Inflammatory macrophage (primary cell): ENCODE measurements at places on chromosomes 2 and 18.

DNA sequence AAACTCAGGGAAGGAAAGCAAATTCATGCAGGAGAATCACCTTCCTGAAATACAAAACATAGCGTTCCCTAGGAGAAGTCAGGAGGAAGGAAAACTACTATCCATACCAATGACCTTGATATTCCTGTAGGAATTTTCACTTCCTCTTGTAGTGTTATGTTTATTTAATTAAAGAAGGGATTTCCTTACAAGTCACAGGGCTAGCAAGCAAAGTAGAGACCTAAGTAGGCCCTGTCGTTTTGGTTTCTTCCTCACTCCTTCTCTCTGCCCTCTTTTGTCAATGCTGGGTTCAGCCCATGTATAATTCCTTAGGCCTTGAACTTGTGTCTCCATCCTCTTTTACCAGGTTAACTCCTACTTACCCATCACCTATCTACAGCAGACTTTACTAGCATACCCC, 435.2 kb upstream of the LRATD1 start:
- no peak for DNase-seq

DNA sequence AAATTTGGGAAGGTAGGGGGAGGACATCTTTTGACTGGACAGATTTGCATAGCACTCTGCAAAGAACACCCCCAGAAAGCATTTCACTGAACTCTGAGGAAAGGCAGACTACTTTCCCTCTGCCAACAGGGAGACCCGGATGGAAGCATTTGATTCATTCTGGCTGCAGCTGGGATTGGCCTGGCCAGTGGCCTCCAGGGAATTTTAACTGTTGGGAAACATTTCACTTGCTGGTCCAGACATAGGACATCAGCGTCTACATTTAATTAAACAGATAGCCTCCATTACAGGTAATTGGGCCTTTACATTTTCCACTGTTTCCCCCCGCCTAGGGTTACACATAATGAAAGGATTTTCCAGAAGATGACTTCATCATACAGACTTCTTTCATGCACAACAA, 92.8 kb downstream of the MARCHF4 start:
- DNase-seq = no peak

DNA sequence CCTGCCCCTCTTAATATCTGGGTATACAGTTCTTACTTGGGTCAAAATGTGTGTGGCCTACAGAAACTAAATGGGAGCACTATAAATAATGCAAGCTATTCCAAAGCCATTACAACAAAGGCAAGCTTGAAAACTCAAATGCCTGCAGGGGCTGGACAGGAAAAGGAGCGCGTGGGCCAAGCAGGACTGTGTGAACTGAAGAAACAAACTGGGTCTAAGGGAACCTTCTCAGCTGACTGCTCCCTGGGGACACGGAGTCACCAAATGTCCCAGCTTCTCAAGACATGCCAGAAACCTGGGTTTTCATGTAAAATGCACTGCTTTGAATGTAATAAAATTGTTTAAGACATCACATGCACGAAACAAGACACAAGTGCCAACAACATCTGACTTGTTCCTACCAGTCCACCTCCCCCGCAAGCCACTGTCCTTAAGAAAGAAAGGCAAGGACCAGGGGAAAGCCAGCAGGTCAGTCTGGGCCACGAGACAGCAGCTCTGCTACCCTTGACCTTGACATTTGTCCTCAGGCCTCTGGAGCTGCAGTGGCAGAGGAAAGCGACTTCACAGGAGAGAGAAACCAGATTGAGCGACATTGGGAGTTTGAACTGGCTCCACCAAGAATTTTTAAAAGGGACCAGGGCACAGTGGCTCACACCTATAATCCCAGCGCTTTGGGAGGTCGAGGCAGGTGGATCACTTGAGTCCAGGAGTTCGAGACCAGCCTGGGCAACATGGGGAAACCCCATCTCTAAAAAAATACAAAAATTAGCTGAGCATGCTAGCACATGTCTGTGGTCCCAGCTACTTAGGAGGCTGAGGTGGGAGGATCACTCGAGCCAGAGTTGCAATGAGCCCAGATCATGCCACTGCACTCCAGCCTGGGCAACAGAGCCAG, 89.7 kb upstream of the SH3BP4 start:
- no peak for DNase-seq

GRCh38 chr2:152200565-152201465, 25.3 kb upstream of the STAM2 start:
- peak; percentile 79 for DNase-seq

DNA sequence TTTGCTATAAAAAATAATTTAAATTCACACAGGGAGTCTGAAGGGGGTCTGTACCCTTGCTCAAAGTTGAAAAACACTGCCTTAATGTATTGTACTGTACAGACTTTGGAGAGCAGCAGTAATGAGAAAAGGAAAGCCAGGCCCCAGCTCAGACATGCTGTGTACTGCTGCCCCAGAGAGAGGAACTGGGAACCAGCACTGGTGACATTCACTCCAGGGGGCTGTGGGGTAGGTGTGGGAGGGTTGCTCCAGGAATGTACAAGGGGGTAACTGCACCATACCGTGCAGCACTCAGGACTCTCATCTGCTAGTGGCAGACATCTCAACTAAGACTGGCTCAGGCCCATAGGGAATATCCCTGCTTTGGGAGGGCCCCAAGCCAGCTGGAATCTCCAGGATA, 146.0 kb upstream of the RMP24 start:
- no peak for DNase-seq

- no peak for DNase-seq
Observed at GRCh38 chr2:193946806-193947205, 1710.2 kb upstream of the SLC39A10 start.

GRCh38 chr2:23430263-23430662, 45.3 kb downstream of the KLHL29 start:
- DNase-seq = no peak

GRCh38 chr2:205483095-205483494, 199.2 kb upstream of the NRP2 start:
- no peak for DNase-seq

DNA sequence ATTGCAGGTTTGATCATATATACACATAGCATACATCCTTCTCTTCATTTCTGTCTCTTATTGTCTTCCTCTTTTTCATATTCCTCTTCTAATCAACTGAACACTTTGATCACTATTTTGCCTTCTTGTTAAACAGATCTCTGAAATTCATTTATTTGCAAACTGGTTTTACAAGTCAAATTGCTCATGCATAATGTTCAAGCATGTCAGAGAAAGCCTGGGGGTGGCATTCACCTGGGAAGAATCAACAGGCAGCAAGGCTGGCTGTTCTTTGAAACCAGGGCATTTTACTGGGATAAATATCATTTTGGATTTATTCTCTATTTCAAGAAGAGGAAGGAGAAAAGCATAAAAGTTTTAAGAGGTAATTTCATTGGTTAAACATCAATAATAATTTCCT, 66.9 kb upstream of the LRATD1 start:
- DNase-seq = no peak

- DNase-seq = no peak
Observed at GRCh38 chr18:58579561-58580047, 49.3 kb downstream of the ALPK2 start.

DNA sequence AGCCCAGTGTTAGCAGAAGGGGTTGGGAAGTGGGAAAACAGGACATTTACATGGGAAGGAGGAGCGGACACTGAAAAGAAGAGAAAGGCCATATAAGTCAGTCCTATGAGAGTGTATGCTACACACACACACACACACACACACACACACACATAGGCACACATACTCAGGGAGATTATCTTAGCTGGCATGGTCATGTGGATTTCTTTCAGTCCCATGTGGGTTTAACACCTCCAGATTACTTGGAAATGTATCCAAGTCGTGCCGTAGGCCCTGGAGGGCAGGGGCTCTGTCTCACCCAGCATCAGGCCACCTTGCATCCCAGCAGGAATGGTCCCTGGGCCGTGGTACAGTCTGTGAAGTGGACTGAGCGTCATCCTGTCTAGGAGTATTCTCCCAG, 113.3 kb upstream of the CAPN13 start:
- no peak for DNase-seq

DNA sequence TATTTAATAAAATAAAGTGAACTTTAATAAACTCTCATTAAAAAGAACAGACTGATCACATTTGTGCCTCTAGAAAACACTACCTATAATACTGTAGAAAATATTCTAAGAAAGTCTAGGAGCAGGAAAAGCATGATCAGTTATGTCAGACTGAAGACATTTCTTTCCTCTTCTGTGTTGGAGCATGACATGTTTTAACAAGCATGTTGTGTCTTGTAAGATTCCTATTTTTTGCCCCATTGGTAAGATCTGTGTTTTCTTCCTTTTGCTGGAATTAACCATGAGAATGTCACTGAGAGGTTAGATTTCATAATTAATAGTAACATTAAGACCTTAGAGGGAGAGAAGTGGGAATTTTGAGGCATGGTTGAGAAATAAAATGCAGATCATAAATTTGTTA, 27.7 kb downstream of the LAMA3 start:
- no peak for DNase-seq

DNA sequence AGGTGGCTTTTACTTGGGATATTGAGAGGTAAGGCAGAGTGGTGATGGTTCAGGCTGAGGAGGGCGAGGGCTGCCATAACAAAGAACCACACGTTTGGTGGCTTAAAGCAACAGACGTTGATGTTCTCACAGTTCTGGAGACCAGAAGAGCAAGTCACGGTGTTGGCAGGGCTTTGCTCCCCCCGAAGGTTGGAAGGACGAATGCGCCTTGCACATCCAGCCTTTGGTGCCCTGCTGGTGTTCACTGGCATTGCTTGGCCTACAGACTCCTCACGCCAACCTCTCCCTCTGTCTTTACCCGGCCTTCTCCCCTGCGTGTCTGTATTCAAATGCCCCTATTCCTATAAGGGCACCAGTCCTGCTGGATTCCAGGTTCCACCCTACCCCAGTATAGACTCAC, 125.4 kb downstream of the TPO start:
- DNase-seq = no peak

- no peak for DNase-seq
Observed at GRCh38 chr2:189254268-189254883, 74.8 kb upstream of the COL5A2 start.

GRCh38 chr2:58866527-58866926, 625.4 kb upstream of the FANCL start:
- DNase-seq = no peak

GRCh38 chr2:10306901-10307463, 4.3 kb downstream of the HPCAL1 start:
- DNase-seq = no peak

- DNase-seq = no peak
Observed at GRCh38 chr18:2237706-2238105, 333.6 kb downstream of the METTL4 start.

- DNase-seq = no peak
Observed at GRCh38 chr2:171069286-171069956, 91.3 kb downstream of the TLK1 start.

DNA sequence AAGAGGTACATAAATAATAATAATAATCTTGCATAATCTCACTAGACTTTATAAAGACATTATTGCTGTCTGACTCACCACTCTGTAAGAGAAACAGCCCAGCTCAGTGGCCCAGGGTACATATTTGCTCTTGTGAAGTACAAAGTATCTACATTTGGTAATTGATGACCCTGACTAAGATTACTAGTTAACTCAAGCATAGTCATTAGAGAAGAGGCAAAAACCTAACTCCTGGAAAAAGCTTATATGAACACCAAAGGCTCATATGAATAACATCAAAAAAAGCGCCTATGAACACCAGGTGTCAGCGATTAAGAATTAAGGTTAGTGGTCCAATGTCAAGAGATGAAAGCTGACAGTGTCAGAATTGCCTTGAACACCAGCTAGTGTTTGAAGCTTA, 38.4 kb downstream of the RAD51AP2 start:
- no peak for DNase-seq

DNA sequence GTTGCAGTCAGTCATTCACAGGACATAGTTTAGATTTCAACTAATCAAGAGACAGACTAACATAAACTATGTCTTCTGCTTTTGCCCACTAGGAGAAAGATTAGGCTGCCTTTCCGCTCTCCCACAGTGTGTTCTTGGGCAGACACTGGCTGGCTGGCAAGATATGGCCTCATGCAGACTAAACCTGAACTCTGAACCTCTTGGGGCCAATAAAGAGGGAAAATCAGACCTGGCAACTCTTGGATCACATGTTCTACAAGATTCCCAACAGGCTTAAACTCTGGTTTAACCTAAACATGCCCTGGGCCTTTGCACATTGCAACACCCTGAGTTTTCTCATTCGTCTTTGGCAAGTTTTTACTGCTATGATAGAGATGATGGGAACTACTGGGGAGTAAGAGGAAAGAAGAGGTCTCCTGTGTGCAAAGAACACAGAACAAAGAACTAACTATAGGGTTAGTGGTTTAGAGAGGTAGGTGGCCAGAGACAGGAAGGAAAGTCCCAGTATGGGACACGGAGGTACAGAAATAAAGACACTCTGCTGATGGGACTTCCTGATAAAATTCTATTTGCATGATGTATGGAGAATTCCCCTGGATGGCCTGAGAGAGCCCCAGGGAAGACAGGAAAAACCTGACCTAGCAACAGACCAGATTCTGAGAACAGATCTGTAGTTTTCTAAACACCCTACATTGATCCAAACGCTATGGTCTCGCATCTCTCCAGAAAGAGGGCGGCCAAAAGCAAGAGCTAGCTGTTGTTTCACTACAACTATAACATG, 2.0 kb upstream of the ATRAID start:
- no peak for DNase-seq

DNA sequence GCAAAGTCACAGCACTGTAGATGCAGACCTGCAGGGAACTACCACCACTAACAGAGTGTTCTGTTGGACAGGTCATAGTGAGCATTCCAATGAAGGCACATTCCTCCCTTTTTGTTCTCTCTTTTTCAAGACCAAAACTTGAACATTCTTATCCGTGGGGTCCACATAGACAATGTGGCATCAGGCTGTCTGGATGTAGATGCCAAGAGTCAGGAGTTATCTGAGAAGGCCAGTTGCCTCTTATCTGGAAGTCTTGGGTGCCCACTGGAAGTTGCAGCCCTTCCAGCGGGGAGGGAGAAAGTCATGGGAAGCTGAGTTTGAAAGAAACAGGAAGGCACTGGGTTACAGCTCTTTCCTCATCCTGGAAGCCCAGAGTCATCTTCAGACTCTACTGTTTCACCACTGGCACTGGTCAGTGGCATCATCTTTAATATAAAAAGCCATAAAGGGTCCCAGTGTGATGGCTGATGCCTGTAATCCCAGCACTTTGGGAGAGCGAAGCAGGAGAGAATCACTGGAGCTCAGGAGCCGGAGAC, 61.4 kb downstream of the FAM161A start:
- peak; percentile 57 for DNase-seq

DNA sequence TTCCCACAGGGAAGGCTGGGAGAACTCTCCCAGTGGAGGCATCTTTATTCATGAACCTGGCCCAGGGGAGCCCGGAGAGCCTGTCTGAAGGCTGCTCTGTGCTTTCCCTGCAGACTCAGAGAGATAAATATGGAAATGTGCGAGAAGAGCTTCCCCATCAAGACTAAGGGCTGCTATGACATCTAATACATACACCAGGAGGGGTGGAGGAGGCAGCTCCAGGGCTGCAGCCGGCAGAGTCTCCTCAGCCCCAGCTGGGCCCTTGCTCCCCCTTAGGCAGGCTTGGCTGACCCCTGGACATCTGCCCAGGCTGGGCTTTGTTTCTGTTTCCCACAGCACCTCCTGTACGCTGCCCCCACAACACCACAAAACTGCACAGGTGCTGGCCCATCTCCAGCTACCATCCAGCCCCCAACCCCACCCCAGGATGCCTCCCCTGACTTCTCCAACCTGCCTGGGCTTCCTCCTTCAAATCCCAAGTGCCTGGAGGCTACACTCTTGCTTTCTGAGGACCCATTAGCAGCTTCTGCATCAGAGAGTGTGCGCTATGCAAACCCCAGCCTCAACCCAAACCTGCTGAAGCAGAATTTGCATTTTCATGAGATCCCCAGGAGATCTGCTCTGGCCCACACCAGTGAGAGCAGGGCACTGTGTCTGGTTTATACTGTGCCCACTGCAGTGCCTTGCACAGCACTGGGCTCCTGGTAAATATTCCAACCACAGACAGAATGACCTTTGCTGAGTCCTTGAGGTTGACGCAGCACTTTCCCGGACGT, 96.8 kb downstream of the VSNL1 start:
- no peak for DNase-seq
